B cell (primary cell): ENCODE measurements at places on chromosomes 7 and 10. TPM values are rescaled to one million over a fixed set of nuclear protein-coding genes. Genes with fewer than 3 reads are reported as not detected.

DNA sequence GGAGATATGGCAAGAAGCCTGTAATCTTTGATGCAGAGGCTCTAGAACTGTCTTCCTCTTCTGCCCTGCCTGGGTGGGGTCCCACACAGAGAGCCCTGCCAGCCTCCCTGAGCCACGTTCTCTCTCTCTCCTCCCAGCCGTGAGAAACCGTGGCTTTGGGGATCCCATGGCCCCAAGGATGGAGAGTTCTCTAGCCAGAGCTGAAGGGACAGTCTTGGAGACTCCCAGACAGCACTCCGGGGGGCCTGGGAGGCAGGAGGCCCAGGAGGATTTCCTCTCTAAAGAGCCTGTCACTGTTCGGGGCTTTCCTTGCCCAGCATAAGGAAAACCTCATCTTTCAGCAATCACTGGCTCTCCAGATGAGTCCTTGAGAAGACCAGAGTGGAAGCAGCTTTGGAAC, 227.1 kb downstream of the ARHGAP12 start:
- peaks cover 35% of the 10 kb centered on the region for H3K4me1 ChIP-seq
- H3K27me3 ChIP-seq: no peaks in the 10 kb centered on the region
- H3K27ac ChIP-seq: peak overlapping the region; percentile 25
- DNase-seq: no peak

DNA sequence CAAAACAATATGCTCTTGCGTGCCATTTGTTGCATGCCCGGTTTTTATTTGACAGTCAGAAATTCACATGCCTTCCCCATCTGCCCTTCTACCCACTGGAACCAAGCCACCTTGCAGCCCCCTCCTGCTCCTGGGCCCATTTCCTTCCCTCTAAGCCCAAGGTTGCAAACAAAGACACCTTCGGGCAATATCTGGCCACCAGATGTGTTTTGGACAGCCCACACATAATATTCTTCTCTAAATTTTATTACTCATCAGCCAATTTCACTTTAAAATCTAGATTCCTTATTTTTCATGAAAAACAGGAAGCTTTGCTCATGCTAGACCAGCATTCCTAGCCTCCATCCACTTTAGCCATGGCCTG, 18.2 kb upstream of the C10orf105 start:
- peaks cover 72% of the 10 kb centered on the region for H3K4me1 ChIP-seq
- no peak overlapping the region for H3K4me3 ChIP-seq
- H3K27ac ChIP-seq: peak overlapping the region; percentile 82
- H3K27me3 ChIP-seq: no peaks in the 10 kb centered on the region
- DNase-seq: no peak

- no peaks in the 10 kb centered on the region for H3K4me1 ChIP-seq
- H3K4me3 ChIP-seq: no peak overlapping the region
- H3K36me3 ChIP-seq: no peaks in the 10 kb centered on the region
Observed at GRCh38 chr10:98886686-98887085, 349.0 kb downstream of the HPSE2 start.

- peaks cover 11% of the 10 kb centered on the region for H3K27me3 ChIP-seq
- DNase-seq: no peak
- H3K4me1 ChIP-seq: peaks cover 17% of the 10 kb centered on the region
- H3K36me3 ChIP-seq: no peaks in the 10 kb centered on the region
- no peak overlapping the region for H3K4me3 ChIP-seq
- H3K27ac ChIP-seq: no peak overlapping the region
Observed at GRCh38 chr7:128132426-128133069, 101.3 kb upstream of the LRRC4 start.

Gene HYAL4
- not detected in 2 replicates for total RNA-seq

DNA sequence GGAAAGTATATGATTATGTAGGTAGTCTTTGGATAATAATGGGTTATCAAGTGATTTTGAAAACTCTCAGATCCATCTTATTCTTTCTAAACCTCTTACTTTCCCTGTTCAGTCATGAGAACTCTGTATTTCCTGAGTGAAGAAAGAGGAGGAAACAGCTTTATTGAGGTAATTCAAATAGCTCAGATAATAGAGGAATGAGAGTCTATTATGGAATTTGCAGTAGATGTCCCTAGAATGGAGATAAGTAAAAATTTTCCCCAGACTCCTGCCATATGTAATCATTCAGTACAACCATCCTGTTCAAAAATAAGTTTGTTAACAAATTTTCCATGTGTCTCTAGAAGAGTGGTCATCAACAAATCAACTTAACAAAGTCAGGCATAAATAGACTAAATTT, 36.4 kb downstream of the EPDR1 start:
- no peaks in the 10 kb centered on the region for H3K36me3 ChIP-seq
- H3K27ac ChIP-seq: no peak overlapping the region
- H3K4me1 ChIP-seq: no peaks in the 10 kb centered on the region
- H3K4me3 ChIP-seq: no peak overlapping the region
- DNase-seq: no peak
- no peaks in the 10 kb centered on the region for H3K27me3 ChIP-seq

Gene THSD7A
- not detected in 2 replicates for total RNA-seq

- no peaks in the 10 kb centered on the region for H3K36me3 ChIP-seq
- no peak overlapping the region for H3K27ac ChIP-seq
- no peaks in the 10 kb centered on the region for H3K4me1 ChIP-seq
- no peak overlapping the region for H3K4me3 ChIP-seq
- H3K27me3 ChIP-seq: no peaks in the 10 kb centered on the region
Observed at GRCh38 chr7:136272934-136273333, 295.8 kb upstream of the MTPN start.

- H3K4me3 ChIP-seq: no peak overlapping the region
- peaks cover 34% of the 10 kb centered on the region for H3K4me1 ChIP-seq
- DNase-seq: no peak
- H3K27me3 ChIP-seq: peaks cover 31% of the 10 kb centered on the region
Observed at GRCh38 chr7:151242159-151243044, 6.1 kb downstream of the SMARCD3 start.

DNA sequence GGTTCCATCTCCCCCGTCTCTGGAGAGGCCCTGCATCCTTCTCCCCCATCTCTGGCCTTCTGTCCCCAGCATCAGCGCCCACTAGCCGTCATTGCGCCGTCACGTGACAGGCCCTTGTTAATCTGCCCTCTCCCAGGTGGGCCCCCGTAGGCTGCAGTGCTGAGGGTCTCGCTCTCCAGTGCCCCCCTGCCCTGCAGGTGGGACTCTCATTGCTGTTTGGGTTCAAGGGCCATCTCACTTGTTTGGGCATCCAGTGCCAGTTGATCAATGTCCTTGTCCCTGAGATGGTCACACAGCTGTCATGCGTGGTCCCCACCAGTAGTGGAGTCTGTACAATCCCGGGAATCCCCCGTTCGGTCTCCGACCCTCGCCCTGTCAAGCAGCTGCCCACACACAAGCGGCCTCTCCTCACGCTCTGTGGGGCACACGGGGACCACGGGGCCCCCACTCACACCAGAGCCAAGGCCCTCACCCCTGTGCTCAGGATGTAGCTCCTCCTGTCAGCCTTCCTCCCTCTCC, 114.0 kb downstream of the INPP5A start:
- H3K27ac ChIP-seq: no peak overlapping the region
- H3K4me3 ChIP-seq: no peak overlapping the region
- no peaks in the 10 kb centered on the region for H3K4me1 ChIP-seq
- no peaks in the 10 kb centered on the region for H3K36me3 ChIP-seq
- no peaks in the 10 kb centered on the region for H3K27me3 ChIP-seq

DNA sequence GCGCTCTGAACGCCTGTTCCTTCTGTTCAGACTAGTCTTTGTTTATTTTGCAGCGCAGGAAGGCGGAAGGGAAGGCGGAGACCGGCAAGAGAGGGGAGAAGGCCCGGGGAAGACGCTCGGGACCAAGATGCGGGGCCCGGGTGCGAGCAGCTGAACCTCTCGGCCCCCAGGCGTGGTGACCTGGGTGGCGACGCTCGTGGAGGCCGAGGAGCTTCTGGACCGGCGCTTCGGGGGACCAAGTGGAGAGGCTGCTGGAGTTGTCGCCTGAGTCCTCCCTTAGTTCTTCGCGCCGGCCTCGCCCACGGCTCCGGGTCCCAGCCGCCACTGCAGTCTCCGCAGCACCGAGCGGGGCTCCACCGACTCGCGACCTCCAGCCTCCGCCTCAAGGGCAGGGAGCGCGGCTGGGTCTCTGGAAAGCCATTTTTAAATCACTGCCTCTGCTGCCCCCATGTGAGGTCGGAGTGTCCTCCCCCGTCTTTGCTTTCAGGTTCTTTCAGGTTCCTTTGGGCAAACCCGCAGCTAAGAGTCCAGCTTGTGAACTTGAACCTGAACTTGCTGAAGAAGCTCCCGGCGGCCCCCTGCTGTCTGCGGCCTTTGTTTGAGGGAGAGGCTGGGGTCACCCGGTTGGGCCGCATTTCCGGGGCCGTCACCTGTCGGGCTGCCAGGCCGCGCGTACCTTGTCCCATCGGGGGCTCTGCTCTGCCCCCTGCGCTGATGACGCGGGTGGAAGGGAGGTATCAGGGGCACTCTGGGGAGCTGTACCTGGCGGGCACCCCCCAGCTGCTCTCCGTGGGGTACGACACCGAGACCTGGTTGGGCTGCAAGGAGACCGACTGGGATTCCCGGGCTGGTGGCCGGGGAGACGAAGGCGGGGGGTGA, 136.0 kb downstream of the KIF20B start:
- peak overlapping the region; percentile 56 for H3K27ac ChIP-seq
- DNase-seq: peak; percentile 70
- H3K36me3 ChIP-seq: no peaks in the 10 kb centered on the region
